Inflammatory macrophage treated with lipopolysaccharide for 4 hours (primary cell): ENCODE measurements at places on chromosomes 5 and 9.

DNA sequence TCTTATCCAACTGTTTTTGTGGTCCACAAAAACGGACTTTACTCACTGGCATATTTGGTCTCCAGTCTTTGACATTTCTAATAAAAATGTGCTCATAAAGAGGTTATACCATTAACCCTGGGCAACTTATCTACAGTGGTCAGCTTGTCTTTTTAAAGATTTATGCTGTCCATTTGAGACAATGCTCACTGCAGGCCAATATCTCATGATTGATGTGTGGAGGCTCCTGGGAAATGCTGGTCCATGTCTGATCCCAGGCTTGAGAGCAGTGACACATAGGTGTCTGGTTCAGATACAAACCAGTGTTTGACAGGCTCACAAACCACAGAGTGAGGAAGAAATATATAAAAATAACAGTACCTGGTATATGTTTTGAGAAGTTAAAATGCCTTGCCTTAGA lies 180.7 kb downstream of the TARS1 start:
- DNase-seq = no peak

DNA sequence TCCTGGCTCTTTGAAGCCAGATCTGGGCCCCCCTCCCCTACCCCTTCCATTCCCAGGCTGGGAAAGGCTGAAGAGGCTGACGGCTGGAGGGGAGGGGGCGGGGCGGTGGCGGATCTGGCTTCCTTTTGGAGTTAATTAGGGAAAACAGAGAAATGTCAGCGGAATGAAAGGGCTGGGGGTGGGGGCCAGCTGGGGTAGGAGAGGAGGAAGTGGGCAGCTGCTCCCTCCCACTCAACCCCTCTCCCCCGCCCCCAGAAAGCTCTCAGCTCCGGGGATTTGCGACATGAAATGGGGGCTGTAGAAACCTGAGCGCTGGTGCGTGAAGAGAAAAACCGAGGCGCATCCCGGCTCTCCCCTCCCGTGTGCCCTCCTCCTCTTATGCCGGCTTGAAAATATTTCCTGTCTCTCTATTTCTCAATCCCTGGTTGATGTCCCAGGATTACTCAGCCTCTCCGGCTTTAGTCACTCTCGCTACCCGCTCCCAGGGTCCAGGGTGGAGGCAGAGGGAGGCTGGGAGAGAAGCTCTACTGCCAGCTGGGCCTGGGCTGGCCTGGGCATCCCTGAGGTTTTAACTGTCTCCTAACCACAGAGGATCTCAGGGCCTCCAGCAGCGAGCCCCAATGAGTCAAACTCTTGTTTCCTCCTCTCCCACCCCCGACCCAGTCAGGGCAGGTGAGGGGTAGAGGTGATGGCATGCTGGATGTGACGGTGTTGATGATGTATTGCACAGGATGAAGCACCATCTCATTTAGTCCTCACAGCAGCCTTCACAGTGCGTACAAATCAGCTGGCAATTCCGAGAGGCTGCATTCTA lies 20.1 kb downstream of the PCDHGC5 start:
- DNase-seq = peak; percentile 67

DNA sequence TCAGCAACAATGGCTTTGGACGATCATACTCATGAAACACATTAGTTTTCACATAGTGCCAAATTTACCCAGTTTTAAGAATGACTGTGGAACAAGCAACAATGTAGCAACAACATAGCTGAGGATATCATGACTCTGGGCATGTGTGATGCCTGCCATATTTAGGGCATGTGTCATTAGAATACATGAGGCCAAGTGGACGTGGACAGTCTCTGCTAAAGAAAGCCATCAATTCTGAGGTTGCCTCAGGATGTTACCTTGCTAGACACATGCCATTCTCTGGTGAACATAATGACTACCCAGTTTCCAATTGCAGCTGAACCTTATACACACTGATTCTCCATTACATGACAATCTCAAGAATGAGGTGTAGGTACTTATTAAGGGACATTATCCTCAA lies 103.3 kb upstream of the ADAMTS19 start:
- DNase-seq = no peak

DNA sequence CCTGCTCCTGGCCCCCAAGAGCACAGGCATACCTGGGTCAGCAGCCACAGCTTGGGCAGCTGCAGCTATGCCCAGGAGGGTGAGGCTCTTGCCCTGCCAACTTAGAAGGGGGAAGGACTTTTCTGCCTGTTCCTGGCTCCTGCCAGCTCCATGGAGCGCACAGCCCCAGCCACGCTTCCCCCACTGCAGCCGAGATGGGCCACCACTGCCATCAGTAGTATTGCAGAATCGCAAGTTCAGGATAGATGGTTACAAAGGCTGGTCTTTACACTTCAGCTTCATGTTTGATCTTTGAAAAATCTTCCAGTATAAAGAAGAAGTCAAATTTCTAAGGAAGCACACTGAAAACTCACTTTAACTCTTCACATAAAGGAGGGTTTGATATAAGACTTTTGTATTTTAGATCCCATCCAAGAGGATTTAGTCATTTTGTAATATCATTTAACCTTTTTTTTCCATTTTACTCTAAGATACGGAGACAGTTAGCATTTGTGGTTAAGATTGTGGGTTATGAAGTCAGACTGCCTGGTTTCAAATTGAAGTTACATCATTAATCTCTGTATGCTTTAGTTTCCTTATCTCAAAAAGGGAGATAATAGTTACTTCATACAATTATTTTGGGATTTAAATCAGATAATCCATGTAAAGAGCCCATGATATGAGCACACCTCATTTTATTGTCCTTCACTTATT lies 81.8 kb downstream of the NLN start:
- DNase-seq = peak; percentile 49

DNA sequence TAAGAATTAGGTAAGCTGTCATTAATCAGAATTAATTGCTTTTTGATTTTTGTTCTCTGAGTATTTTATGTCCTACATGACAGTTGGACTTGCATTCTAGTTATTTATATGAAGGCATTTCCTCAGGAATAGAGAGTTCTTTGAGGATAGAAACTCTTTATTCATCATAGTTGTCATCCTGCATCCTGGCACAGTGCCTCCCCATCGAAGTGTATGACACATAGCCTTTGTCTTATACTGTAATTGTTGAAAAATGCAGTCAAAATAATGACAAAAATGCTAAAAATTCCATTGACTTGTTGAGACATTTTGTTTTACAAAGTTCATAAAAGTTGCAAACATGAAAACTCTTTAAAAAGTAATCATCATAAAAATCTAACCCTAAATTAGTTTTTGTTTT lies 36.5 kb downstream of the CFAP95 start:
- no peak for DNase-seq

GRCh38 chr5:77669677-77670076 lies 31.2 kb upstream of the OTP start:
- no peak for DNase-seq

GRCh38 chr9:136121801-136122200 lies 3.1 kb upstream of the TMEM250 start:
- DNase-seq = no peak

GRCh38 chr5:79853676-79854418 lies 137.2 kb downstream of the MTX3 start:
- no peak for DNase-seq

DNA sequence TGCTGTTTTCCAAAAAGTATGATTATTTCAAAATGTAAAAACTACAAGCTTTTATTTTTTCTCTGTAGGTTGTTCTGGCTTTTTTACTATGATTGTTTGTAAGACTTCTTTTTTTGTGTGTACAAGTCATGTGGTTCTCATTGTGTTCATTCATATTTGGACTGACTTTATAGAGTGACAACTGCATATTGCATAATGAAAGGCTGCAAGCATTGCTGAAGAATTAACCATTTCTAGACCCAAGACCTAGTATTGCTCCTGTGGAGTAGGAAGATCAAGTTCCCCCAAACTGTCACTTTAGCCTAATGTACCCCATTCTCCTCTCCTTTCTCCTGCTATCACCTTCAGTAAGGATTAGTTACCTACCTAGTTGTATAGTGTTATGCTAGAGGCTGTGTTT lies 10.0 kb downstream of the MAP1B start:
- no peak for DNase-seq

GRCh38 chr9:115114084-115114483 lies 3.9 kb downstream of the TNC start:
- no peak for DNase-seq

GRCh38 chr9:127519301-127520166 lies 68.2 kb downstream of the LRSAM1 start:
- peak; percentile 97 for DNase-seq

DNA sequence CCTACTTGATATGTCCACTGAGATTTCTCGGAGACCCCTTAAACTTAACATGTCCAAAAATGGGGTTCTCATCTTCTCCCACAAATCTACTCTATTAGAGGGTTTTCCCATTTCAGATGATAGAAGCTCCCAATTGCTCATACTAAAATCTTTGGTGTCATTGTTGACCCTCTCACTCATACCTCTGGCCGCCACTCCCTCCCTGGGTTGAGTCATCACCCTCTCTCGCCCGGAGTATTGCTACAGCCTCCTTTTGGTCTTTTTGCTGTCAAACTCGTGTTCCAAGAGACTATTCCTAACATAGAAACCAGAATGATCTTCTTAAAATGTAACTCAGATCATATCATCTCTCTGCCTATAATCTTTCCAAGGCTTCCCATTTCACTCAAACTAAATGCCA lies 91.0 kb upstream of the GNAQ start:
- DNase-seq = peak; percentile 23

DNA sequence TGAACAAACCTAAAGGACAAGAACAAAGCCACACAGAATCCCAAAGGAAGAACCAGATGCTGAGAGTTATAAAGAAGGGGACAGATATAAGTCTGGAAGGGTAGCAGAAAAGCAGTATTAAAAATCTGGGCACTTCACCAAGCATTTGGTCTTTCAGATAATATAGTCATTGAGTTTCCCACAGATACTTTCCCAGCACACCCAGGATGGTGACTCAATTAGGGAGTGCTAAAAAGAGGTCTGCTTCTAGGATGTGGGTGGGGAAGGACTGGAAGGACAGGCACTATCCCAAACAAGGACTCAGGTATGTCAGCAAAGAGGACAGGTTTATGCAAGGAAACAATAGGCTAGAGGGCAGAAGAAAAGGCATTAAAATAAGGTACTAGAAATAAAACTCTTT lies 59.3 kb downstream of the DIAPH1 start:
- no peak for DNase-seq

- DNase-seq = peak; percentile 13
These were observed 65.0 kb downstream of the FGF18 start for GRCh38 chr5:171484460-171484899.

DNA sequence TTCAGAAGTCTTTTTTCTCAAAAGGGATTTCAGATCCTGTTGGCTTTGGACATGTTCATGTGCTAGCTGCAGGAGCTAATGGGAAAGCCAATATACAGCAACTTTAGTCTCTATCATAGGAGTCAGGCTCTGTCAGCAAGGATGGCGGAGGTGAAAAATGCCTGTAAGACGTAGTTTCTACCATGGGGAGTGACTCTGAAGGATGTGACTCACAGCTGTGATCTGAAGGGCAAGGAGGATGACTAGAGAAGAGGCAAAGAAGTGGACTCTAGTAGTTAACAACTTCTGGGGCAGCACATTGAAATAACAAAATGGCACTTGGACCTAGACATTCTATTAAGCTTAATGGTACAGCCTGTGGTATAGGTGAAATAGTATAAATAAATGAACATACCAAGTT lies 3.1 kb upstream of the NDUFS4 start:
- no peak for DNase-seq

DNA sequence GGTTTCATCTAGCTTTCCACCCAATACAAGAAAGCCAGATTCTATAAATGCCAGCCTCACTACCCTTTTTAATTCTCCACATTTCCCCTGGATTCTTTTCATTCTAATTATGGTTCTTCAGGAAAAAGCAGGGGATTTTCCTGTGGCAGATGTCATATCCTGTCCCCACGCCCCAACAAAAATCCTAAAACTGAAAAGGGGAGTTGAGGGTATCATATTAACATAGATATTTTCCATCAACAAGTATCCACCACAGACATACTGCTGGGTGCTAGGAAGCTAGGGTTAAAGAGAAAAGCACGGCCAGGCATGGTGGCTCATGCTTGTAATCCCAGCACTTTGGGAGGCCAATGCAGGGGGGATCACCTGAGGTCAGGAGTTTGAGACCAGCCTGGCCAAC lies 38.0 kb downstream of the CDK5RAP2 start:
- DNase-seq = no peak

DNA sequence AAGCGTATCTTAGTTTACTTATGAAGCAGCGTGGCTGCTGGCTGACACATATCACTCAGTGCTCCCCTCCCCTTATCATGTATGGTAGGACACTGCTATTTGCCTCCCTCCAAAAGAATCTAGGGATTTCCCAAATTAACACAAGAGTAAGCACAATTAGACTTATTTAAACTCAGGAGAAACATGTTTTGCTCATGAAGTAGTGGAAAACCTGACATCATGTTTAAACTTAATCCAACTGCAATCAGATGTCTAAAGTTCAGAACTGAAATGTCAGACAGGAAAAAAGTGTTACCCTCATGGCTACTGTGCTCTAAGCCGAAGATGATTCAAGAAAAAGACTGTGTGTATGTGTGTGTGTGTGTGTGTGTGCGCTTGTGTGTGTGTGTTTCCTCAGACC lies 324.1 kb upstream of the TNC start:
- no peak for DNase-seq

- DNase-seq = no peak
These were observed 122.2 kb upstream of the ACOT12 start for GRCh38 chr5:81516091-81516490.

DNA sequence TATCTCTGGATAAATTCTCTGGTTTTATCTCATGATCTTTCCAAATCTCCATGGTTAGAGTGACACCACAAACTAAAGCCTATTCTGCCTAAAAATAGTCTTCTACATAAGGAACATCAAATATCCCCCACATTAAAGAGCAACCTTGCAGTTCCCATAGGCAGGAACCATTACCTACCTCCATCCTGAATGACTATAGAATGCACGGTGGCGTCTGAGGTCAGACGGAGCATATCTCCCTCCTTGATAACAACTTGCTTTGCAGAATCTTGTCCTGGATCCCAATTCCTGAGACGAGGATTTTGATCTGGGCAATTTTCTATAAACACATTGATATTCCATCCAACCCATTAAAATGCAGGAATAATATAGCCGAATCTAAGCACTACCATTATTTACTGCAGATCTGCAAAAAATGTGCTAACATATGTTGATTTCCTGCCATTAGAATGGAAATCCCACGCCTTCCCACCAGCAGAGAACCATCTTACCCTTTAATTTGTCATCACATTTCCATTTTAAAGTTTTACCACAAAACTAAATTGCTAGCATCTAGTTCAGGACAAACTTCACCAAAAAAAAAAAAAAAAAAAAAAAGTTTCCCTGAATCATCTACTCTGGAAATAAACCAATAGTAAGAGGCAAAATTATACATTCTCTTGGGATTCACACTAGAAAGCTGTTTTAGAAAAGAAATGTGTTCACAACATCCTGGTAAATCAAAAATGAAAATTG lies 22.1 kb downstream of the CEMIP2 start:
- DNase-seq = no peak

DNA sequence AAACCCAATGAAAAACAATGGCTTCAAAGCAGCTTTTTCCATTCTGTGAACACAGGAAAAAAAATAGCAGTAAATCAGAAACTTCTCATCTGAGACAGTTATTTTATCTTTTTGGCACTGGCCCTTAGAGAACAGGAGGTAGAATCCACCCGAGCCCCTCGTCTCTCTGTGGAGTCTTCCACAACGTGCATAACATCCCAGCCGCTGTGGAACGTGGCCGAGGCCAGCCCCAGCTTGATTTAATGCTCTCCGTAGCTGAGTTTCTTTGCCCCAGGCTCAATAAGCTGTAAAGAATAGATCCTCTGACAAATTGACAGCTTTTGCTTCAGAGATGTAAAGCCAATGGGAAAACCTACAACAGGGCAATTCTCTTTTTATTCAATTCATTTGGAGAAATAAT lies 107.9 kb upstream of the DAP start:
- no peak for DNase-seq
